ENCODE measurements at places on chromosomes 5 and 9. TPM values are rescaled to one million over a fixed set of nuclear protein-coding genes. Genes with fewer than 3 reads are reported as not detected.

The BSPRY gene
- 6.0 TPM for total RNA-seq

The GARNL3 gene
- 4.3 TPM for total RNA-seq

The PCDHB9 gene
- total RNA-seq = not detected

The C9orf153 gene
- total RNA-seq = 0.38 TPM

The HCN1 gene
- total RNA-seq = not detected

DNA sequence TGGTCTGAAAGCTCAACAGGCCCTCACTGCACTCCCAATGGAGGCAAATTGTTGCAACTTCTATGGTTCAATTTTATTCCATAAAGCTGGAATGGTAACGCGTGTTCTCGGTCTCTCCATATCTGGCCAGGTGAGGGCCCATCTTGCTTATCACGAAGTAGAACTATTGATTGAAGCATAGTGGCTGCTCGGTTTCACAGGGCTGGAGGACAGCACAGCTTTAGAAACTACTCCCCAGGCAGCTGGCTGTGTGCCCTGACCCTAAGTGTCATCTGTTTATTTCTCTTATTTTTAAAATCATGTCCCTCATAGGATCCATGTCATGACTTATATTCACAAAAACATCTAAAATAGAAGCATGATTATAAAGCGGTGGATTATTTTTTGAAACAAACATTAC is 223.4 kb downstream of the NPR3 start:
- H3K27me3 ChIP-seq = no peaks in the 10 kb centered on the region
- no peak overlapping the region for H3K27ac ChIP-seq
- no peak for DNase-seq
- H3K36me3 ChIP-seq = no peaks in the 10 kb centered on the region

DNA sequence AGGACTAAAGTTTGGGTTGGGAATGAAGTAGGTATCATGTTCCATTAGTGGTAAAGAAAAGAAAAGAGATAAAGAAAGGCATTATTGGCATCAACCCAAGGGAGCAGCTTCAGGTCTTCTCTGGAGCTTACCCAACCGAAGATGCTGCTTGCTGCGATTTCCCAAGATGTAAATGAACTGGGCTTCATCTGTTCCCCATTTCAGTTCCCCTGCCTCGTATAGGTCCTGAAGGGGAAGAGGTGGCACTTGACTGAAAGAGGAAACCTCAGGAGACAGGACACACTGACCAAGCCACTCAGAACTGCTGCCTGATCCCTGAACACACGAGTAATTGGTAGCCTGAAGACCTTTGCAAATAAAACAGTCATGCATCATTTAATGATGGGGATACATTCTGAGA is 24.6 kb downstream of the ANXA6 start:
- no peak overlapping the region for H3K4me3 ChIP-seq
- no peaks in the 10 kb centered on the region for H3K27me3 ChIP-seq
- peaks cover 40% of the 10 kb centered on the region for H3K4me1 ChIP-seq
- no peak for DNase-seq
- H3K36me3 ChIP-seq = peaks cover 86% of the 10 kb centered on the region

- no peaks in the 10 kb centered on the region for H3K36me3 ChIP-seq
- no peak overlapping the region for H3K4me3 ChIP-seq
- H3K4me1 ChIP-seq = no peaks in the 10 kb centered on the region
- H3K27me3 ChIP-seq = peaks cover 13% of the 10 kb centered on the region
Observed at GRCh38 chr5:135822959-135823358, 11.5 kb upstream of the SLC25A48 start.

DNA sequence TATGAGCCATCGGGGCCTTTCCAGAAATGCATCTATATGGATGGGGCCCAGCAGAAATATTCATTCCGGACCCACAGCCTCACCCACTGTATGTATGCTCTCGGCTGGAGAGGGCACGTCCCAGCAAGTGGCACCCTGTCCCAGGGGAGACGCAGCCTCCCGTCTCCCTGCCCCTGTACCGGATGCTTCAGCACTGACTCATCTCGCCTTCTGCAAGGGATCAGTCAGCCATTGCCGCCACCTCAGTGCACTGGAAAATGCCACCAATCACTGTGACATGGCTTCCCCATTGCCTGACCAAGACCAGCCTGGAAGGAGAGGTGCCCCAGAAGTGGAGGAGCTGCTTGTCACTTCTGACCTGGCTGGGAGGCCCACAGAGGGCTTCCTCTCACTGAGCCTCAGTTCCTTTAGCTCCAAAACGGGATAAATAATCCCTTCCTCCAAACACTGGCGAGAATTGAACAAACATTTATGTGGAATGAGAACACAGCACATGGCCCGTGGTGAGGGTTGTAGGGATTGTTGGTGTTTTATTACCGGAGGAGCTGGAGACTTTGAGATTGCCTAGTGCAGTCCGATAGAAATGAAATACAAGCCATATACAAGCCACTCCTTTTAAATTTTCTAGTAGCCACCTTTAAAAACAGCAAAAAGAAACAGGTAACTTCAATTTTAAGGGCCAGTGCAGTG is 43.9 kb upstream of the ORM1 start:
- H3K27me3 ChIP-seq = peaks cover 5% of the 10 kb centered on the region
- DNase-seq = no peak
- H3K4me3 ChIP-seq = no peak overlapping the region
- no peaks in the 10 kb centered on the region for H3K36me3 ChIP-seq

DNA sequence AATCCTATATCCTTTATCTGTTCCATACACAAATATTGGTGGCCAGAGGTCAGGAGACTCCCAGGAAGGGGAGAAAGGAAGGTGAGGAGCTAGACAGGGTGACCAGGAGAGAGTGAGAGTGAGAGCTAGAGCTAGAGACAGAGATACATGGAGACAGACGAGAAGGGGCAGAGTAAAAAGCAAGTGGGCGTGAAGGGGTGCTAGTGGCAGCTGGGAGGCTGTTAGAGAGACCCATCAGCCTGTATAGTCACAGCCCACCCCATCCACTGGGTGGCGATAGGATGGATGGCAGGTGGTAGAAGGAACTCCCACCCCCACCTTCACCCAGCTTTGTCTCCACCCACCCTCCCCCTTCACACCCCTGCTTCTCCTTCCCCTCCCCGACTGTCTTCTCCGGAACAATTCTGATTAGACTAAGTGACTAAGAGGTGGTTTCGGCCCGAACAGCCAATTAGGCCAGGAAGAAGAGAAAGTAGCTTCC is 32.8 kb downstream of the PCDH1 start:
- peaks cover 14% of the 10 kb centered on the region for H3K4me1 ChIP-seq
- H3K27ac ChIP-seq = no peak overlapping the region
- peaks cover 16% of the 10 kb centered on the region for H3K27me3 ChIP-seq
- no peak overlapping the region for H3K4me3 ChIP-seq

DNA sequence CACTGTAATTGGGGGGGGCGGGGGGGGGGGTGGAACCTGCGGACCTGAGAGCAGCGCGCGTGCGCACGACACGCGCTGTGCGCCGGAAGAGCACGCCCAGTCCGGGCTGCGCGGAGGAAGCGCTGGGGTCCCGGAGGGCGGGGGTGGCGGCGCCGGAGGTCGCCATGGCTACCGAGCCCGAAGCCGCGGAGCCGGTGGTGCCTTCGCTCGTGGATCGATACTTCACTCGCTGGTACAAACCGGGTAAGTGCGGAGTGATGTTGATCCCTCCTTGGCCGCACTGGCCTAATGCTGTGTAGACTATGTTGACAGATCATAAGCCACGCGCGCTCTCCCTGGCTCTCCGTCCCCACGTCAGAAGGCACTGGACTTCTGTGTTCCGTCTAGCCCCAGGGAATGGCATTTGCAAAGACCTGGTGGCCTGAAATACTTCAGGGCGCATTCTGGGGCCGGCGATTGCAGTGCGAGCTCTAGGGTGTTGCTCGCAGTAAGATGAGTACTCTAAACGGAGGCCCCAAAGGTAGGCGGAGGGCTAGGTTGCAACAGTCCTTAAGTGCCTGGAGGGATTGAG is at the start of gene ABITRAM:
TSS of gene ABITRAM (plus strand) at position 78 of the 571 bp plus-strand sequence. CDS start at position 165, 87 bp downstream.
- peak; percentile 85 for DNase-seq
- no peaks in the 10 kb centered on the region for H3K27me3 ChIP-seq
- peak within 1 kb of the TSS; percentile 94 for H3K4me3 ChIP-seq

- no peaks in the 10 kb centered on the region for H3K27me3 ChIP-seq
- no peak for DNase-seq
- no peak overlapping the region for H3K4me3 ChIP-seq
- peaks cover 44% of the 10 kb centered on the region for H3K36me3 ChIP-seq
- no peak overlapping the region for H3K27ac ChIP-seq
Observed at GRCh38 chr5:31427724-31428309, 104.1 kb downstream of the DROSHA start.

DNA sequence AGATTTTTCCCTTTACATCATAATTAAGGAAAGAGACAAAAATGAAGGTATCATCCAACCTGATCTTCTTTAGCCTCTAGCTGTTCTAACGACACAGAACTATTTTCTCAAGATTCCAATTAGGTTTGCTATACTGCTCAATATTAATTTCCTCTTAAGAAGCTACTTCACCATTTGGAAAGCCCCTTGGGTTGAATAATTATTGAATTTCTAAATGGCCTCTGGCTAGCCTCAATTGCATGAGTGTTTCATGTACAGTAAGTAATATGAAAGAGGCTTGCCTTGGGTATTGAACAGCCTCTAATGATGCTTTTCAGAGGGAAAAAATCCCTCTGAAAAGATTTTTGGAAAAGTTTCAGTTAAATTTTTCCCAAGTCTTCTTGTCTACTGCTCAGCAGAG is 3.7 kb upstream of the MOB3B start:
- no peak for DNase-seq
- no peaks in the 10 kb centered on the region for H3K36me3 ChIP-seq
- H3K27me3 ChIP-seq = peaks cover 17% of the 10 kb centered on the region
- peaks cover 4% of the 10 kb centered on the region for H3K4me1 ChIP-seq

DNA sequence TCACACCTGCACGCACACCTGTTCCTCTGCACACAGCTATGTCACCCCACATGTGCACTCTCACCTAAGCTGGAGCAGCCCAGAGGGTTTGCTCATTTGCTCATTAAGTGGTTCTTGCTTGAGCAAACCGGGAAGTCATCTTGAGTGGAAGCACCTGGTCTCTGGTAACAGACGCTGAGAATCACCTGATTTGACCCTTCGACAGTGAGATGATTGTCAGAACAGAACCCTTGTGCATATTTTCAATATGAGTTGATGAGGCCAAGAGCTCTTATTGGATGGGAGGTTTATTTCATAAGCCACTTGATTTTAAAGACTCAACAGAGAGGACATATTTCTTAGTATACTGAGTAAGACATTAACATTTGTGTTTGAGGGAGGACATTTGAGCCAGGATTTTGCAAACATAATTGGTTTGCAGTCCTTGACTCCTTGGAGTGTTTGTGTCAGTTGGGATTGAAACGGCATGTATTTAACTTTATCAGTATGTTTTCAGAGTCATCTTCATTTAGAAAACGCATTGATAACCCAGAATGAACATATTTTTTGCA is 22.1 kb upstream of the LPCAT1 start:
- H3K36me3 ChIP-seq = no peaks in the 10 kb centered on the region
- no peaks in the 10 kb centered on the region for H3K27me3 ChIP-seq
- DNase-seq = peak; percentile 38
- peaks cover 3% of the 10 kb centered on the region for H3K4me1 ChIP-seq
- H3K27ac ChIP-seq = no peak overlapping the region
- no peak overlapping the region for H3K4me3 ChIP-seq

GRCh38 chr9:113622600-113623400 is 159.3 kb downstream of the RGS3 start:
- DNase-seq = peak; percentile 68
- no peaks in the 10 kb centered on the region for H3K36me3 ChIP-seq
- no peaks in the 10 kb centered on the region for H3K27me3 ChIP-seq
- peaks cover 17% of the 10 kb centered on the region for H3K4me1 ChIP-seq
- H3K4me3 ChIP-seq = no peak overlapping the region

DNA sequence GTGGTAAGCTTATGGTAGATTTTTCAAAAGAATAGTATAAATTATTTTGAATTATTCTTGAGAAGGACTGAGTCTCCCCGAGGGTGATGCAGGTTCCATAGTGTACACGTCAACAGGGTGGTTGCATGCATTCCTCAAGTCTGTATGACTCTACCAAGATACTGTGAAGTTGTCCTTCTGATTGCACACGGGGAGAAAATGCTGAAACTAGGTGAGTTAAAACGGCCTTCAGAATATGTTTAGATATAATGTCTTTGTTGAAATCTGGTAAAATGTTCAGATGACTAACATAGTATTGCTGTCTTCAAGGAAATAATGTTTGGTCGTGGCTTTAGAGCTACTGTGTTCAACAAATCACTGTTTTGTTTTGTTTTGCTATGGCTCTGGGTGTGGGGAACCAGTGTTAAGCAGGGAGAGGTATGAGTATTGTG is 22.4 kb upstream of the TNFAIP8 start:
- H3K27me3 ChIP-seq = no peaks in the 10 kb centered on the region
- DNase-seq = no peak
- H3K4me3 ChIP-seq = peak overlapping the region; percentile 94
- peaks cover 91% of the 10 kb centered on the region for H3K4me1 ChIP-seq
- H3K27ac ChIP-seq = peak overlapping the region; percentile 97

DNA sequence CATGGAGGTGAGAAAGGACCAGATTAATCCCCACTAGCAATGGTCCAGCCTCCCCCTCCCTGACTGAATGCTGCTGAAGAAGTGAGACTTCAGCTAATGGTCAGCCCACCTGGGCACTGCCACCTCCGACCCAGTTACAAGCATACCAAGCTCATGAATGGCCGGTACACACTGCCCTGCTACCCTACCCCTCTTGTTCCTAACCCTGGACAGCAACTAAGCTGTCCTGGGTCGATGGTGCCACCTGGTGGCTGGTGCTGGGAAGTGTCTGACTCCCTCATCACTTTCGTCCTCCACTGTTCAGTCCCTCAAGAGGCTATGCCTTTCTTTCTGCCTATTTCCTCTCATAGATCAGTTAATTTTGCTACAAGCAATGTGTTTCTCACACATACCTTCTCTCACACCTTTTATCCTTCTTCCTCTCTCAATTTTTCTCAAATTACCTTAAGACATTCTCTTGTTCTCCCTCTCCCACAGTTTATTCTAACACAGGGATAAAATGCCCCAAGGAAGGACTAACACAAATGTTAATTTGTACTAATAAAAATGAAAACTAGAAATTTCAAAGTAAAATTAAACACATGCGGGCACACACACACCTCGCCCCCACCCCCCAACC is 42.4 kb downstream of the PAX5 start:
- H3K4me3 ChIP-seq = no peak overlapping the region
- peak; percentile 62 for DNase-seq
- peaks cover 8% of the 10 kb centered on the region for H3K36me3 ChIP-seq
- peaks cover 13% of the 10 kb centered on the region for H3K4me1 ChIP-seq
- no peak overlapping the region for H3K27ac ChIP-seq
